Activated CD4-positive, alpha-beta T cell treated with anti-CD3 and anti-CD28 coated beads, Interleukin-2, amount 10 ng/mL, durations not matched to agents 7 days and 5 days (primary cell): ENCODE measurements at places on chromosomes 5 and 9. TPM values are rescaled to one million over a fixed set of nuclear protein-coding genes. Genes with fewer than 3 reads are reported as not detected.

SLC45A2 gene
- total RNA-seq, result not detected

ZBTB26 gene
- total RNA-seq, result 9.6 TPM

PHF24 gene
- total RNA-seq, result not detected

PRLR gene
- not detected for total RNA-seq

IRX4 gene
- not detected for total RNA-seq

WDR31 gene
- total RNA-seq, result 0.87 TPM

BARHL1 gene
- not detected for total RNA-seq

MEGF10 gene
- total RNA-seq, result not detected

ESM1 gene
- not detected for total RNA-seq

DNAI1 gene
- total RNA-seq, result not detected

TAF1L gene
- total RNA-seq, result not detected

PCDHB16 gene
- not detected for total RNA-seq

FAM221B gene
- total RNA-seq, result not detected

NIPAL4 gene
- total RNA-seq, result 0.10 TPM

DIAPH1 gene
- total RNA-seq, result 302 TPM

DMRTA1 gene
- total RNA-seq, result not detected

IL5 gene
- 0.33 TPM for total RNA-seq

GABRA1 gene
- not detected for total RNA-seq

PCDHGA6 gene
- total RNA-seq, result not detected

MLANA gene
- total RNA-seq, result not detected

TMC1 gene
- total RNA-seq, result not detected

LRRTM2 gene
- not detected for total RNA-seq

PIP5K1B gene
- 0.73 TPM for total RNA-seq

TSSK1B gene
- not detected for total RNA-seq

KIF27 gene
- 3.2 TPM for total RNA-seq

ZSWIM6 gene
- total RNA-seq, result 3.8 TPM

IFNE gene
- not detected for total RNA-seq

RFESD gene
- total RNA-seq, result 6.2 TPM

GPRIN1 gene
- total RNA-seq, result 2.5 TPM

SLC34A1 gene
- 0.27 TPM for total RNA-seq

NUTM2F gene
- total RNA-seq, result not detected

NR3C1 gene
- 73.1 TPM for total RNA-seq

SAP30L gene
- total RNA-seq, result 47.4 TPM

TRIM7 gene
- 0.29 TPM for total RNA-seq

TOR2A gene
- 21.7 TPM for total RNA-seq

SHC3 gene
- not detected for total RNA-seq

CD180 gene
- 0.17 TPM for total RNA-seq

DRD1 gene
- total RNA-seq, result not detected

SLC36A3 gene
- total RNA-seq, result not detected

NSMF gene
- total RNA-seq, result 60.3 TPM

BNIP1 gene
- 15.4 TPM for total RNA-seq

OR1L6 gene
- not detected for total RNA-seq

LSM11 gene
- total RNA-seq, result 5.3 TPM

PDCD1LG2 gene
- total RNA-seq, result 2.2 TPM

F12 gene
- total RNA-seq, result 0.60 TPM

ADCY2 gene
- total RNA-seq, result not detected

MYO10 gene
- not detected for total RNA-seq

TAS2R1 gene
- total RNA-seq, result not detected

HINT2 gene
- total RNA-seq, result 56.5 TPM

SNCAIP gene
- not detected for total RNA-seq
